Activated CD8-positive, alpha-beta memory T cell treated with anti-CD3 and anti-CD28 coated beads, Interleukin-2, amount 10 ng/mL, durations not matched to agents 7 days and 5 days (primary cell): ENCODE measurements at places on chromosomes 16 and 17. TPM values are rescaled to one million over a fixed set of nuclear protein-coding genes. Genes with fewer than 3 reads are reported as not detected.

The PHAF1 gene
- 15.2 TPM for total RNA-seq

The NHLRC4 gene
- total RNA-seq: 1.2 TPM

- H3K27ac ChIP-seq: no peak overlapping the region
- no peak overlapping the region for H3K4me3 ChIP-seq
- DNase-seq: no peak
- H3K4me1 ChIP-seq: no peaks in the 10 kb centered on the region
- H3K36me3 ChIP-seq: peaks cover 5% of the 10 kb centered on the region
These were observed 57.6 kb downstream of the BANP start for GRCh38 chr16:88008840-88009239.

DNA sequence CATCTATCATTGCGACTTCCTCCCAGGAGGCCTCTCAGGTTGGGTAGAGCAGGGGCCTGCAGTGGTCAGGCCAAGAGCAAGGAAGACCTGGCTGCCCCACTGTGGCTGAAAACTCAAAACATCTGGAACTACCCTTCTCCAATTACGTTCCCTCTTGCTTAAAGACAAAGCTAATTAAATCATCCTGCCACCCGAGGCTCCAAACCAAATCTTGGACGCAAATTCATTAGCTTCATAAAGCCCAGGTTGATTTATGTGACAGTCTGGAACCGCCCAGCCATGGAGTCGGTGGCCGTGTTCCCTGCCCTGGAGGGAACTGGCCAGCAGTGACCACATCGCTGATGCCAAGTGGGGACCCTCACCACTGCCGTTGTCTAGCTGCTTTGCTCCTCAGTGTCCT is 21.4 kb downstream of the GRIN2C start:
- H3K36me3 ChIP-seq: peaks cover 2% of the 10 kb centered on the region
- DNase-seq: no peak
- H3K4me3 ChIP-seq: no peak overlapping the region
- peaks cover 10% of the 10 kb centered on the region for H3K4me1 ChIP-seq
- no peak overlapping the region for H3K27ac ChIP-seq

- H3K36me3 ChIP-seq: peaks cover 2% of the 10 kb centered on the region
- no peak overlapping the region for H3K27ac ChIP-seq
- H3K27me3 ChIP-seq: peaks cover 8% of the 10 kb centered on the region
- H3K4me3 ChIP-seq: no peak overlapping the region
- no peak for DNase-seq
- H3K4me1 ChIP-seq: no peaks in the 10 kb centered on the region
These were observed 12.5 kb downstream of the EPN2 start for GRCh38 chr17:19249681-19250080.

The NDE1 gene
- 127 TPM for total RNA-seq

The PTX4 gene
- total RNA-seq: not detected

DNA sequence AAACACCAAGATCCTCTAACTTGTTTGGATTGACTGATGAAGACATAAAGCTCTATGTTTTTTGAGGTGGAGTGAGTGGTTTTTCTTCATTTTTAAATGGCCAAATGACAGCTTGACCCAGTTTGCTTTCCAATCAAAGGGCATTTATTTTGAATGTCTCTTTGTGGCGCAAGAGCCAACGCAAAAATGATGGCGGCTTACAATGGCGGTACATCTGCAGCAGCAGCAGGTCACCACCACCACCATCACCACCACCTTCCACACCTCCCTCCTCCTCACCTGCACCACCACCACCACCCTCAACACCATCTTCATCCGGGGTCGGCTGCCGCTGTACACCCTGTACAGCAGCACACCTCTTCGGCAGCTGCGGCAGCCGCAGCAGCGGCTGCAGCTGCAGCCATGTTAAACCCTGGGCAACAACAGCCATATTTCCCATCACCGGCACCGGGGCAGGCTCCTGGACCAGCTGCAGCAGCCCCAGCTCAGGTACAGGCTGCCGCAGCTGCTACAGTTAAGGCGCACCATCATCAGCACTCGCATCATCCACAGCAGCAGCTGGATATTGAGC is 329 bp downstream of the NLK start:
- DNase-seq: no peak
- peaks cover 30% of the 10 kb centered on the region for H3K36me3 ChIP-seq
- H3K27me3 ChIP-seq: peaks cover 4% of the 10 kb centered on the region
- H3K4me3 ChIP-seq: peak overlapping the region; percentile 76
- peak overlapping the region; percentile 31 for H3K27ac ChIP-seq

DNA sequence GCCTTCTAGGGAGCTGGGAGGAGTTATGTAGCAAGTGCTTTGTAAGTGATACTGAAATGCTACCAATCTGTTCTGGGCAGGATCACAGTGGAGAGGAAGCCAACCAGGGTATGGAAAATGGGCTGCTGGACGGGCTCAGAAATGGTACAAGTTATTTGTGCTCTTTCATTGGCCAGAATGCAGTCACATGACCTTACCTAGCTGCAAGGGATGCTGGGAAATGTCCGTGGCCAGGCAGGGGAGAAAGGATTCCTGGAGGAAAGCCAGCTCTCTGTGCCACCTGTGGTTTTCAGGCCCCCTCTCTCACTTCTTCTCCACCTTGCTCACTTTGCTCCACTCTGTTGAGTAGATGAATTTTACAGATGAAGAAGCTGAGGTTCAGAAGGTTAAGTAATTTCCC is 4.8 kb downstream of the EEF2K start:
- no peak overlapping the region for H3K4me3 ChIP-seq
- H3K4me1 ChIP-seq: peaks cover 34% of the 10 kb centered on the region
- no peaks in the 10 kb centered on the region for H3K27me3 ChIP-seq
- peaks cover 46% of the 10 kb centered on the region for H3K36me3 ChIP-seq
- no peak overlapping the region for H3K27ac ChIP-seq

The CDH16 gene
- not detected for total RNA-seq

- H3K4me3 ChIP-seq: no peak overlapping the region
- H3K4me1 ChIP-seq: peaks cover 10% of the 10 kb centered on the region
- H3K36me3 ChIP-seq: no peaks in the 10 kb centered on the region
These were observed 15.6 kb downstream of the QPRT start for GRCh38 chr16:29694384-29695195.

The ZFP3 gene
- 2.9 TPM for total RNA-seq

DNA sequence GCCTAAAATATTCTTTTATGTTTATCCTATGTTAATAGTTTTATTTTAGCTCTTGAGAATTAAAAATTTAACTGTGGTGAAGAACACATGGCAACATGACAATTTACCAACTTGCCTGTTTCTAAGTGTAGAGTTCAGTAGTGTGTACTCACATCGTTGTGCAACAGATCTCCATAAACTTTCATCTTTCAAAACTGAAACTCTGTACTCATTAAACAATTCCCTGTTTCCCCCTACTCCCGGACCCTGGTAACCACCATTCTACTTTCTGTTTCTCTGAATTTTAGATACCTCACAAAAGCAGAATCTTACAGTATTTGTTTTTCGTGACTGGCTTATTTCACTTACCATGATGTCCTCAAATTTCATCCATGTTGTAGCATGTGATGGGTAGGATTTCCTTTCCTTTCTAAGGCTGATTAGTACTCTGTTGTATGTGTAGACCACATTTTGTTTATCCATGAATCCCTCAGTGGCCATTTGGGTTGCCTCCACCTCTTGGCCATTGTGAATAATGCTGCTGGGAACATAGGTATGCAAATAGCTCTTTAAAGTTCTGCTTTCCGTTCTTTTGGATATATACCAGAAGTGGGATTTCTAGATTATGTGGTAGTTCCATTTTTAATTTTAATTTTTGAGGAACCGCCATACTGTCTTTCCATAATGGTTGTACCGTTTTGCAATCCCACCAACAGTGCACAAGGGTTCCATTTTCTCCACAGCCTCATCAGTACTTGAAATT is 17.4 kb downstream of the IST1 start:
- H3K27me3 ChIP-seq: no peaks in the 10 kb centered on the region
- peaks cover 60% of the 10 kb centered on the region for H3K36me3 ChIP-seq

GRCh38 chr17:82023447-82024241 is 539 bp downstream of the LRRC45 start:
- peaks cover 32% of the 10 kb centered on the region for H3K4me1 ChIP-seq
- peak; percentile 61 for DNase-seq
- no peaks in the 10 kb centered on the region for H3K27me3 ChIP-seq
- peak overlapping the region; percentile 82 for H3K4me3 ChIP-seq

DNA sequence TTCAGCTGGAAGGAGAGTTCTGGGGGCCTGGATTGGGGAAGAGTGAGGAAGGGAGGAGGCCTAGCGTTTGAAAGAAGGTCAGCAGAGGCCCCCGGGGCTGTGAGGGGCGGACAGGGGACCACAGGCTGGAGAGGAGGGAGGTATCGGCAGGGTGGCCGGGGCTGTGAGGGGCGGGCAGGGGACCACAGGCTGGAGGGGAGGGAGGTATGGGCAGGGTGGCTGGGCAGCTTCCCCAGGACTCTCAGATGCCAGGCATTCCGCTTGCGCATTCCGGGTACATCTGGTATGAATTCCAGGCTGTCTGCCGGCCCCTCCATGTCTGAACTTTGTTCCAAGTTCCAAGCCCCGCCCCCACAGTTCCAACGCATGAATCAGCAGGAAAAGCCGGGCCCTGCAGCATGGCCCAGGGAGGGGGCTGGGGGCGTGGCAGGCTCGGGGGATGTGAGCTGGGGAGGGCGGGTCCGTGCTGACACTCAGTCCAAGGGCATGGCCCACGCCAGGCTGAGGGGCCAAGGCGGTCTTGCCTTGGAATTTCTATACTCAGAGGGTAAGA is 4.3 kb upstream of the TLCD2 start:
- no peak overlapping the region for H3K4me3 ChIP-seq
- H3K27ac ChIP-seq: no peak overlapping the region
- H3K36me3 ChIP-seq: no peaks in the 10 kb centered on the region
- H3K4me1 ChIP-seq: peaks cover 18% of the 10 kb centered on the region
- peak; percentile 56 for DNase-seq

The CORO6 gene
- total RNA-seq: 7.0 TPM

GRCh38 chr16:54366943-54367342 is 80.4 kb upstream of the IRX3 start:
- H3K36me3 ChIP-seq: no peaks in the 10 kb centered on the region
- no peak for DNase-seq
- no peaks in the 10 kb centered on the region for H3K4me1 ChIP-seq
- H3K27me3 ChIP-seq: peaks cover 17% of the 10 kb centered on the region

The PRSS22 gene
- total RNA-seq: not detected

The ALOX15B gene
- not detected for total RNA-seq

GRCh38 chr16:24152826-24153225 is 103.3 kb upstream of the CACNG3 start:
- no peak overlapping the region for H3K27ac ChIP-seq
- H3K4me3 ChIP-seq: no peak overlapping the region
- peaks cover 54% of the 10 kb centered on the region for H3K36me3 ChIP-seq
- no peaks in the 10 kb centered on the region for H3K27me3 ChIP-seq

- no peaks in the 10 kb centered on the region for H3K4me1 ChIP-seq
- DNase-seq: no peak
- no peaks in the 10 kb centered on the region for H3K27me3 ChIP-seq
- H3K27ac ChIP-seq: no peak overlapping the region
These were observed 35.7 kb upstream of the DHRS7B start for GRCh38 chr17:21090902-21091618.

The ITGB4 gene
- total RNA-seq: 1.0 TPM

DNA sequence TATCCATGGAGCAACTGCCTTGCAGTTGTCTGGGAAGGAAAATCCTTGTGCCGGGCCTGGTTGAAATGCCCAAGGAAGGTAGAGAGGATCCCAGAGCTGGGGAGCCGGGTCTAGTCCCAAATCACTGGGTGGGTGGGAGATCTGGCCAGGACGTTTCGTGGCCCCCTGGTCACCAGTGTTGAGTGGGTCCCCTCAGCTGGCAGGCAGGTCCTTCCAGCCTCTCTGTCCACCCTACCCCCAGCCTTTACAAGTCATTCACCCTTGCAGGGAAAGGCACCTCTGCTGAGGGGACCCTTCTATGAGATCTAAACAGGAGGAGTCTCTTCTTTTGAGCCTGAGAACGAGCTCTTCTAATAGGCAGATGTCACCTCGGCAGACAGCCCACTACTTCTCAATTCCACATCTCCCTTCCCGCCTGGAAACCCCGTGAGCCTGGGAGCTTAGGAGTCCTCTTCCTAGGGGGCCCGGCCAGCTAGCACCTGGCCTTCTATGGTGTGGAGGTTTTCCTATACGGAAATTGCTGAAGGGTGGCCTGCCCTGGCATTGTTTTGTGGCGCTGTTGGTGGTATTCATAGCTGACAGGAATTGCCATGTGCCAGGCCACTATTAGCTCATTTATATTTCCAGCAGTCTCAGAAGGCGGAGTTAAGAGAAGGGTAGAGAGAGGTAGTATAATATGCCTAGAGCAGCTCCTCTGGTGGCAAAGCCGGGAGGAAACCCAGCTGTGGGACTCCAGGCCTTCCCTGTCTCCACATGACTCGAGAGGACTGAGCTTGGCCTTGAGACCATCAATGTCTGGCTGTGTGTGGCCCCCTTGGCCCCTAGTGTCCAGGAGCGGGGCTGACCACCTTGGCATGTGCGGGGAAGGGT is 13.3 kb downstream of the MPRIP start:
- H3K4me1 ChIP-seq: peaks cover 25% of the 10 kb centered on the region
- no peaks in the 10 kb centered on the region for H3K27me3 ChIP-seq
- H3K27ac ChIP-seq: no peak overlapping the region
